ENCODE measurements at places on chromosomes 5 and 9. TPM values are rescaled to one million over a fixed set of nuclear protein-coding genes. Genes with fewer than 3 reads are reported as not detected.

CTSV gene
- 0.18 TPM for total RNA-seq

ZNF169 gene
- 4.0 TPM for total RNA-seq

OR1L1 gene
- total RNA-seq: not detected

IRX4 gene
- not detected for total RNA-seq

PDE8B gene
- total RNA-seq: not detected

SEMA5A gene
- 57.0 TPM for total RNA-seq

GTF3C5 gene
- total RNA-seq: 33.9 TPM

SPATA31E1 gene
- total RNA-seq: not detected

TPRN gene
- total RNA-seq: 8.0 TPM

SLCO6A1 gene
- not detected for total RNA-seq

PCDHGA4 gene
- total RNA-seq: 3.7 TPM

SYNPO gene
- 3.9 TPM for total RNA-seq

TRAF1 gene
- 1.8 TPM for total RNA-seq

SLC6A7 gene
- not detected for total RNA-seq

ARSI gene
- 2.1 TPM for total RNA-seq

SH3PXD2B gene
- total RNA-seq: 46.7 TPM

C6 gene
- 0.27 TPM for total RNA-seq

NEUROG1 gene
- not detected for total RNA-seq

ANKRD34B gene
- not detected for total RNA-seq

IFNE gene
- total RNA-seq: 4.5 TPM

ITGA2 gene
- total RNA-seq: 171 TPM

SPRY4 gene
- total RNA-seq: 1.3 TPM

SH3TC2 gene
- 4.1 TPM for total RNA-seq

EQTN gene
- not detected for total RNA-seq

KLF4 gene
- 16.8 TPM for total RNA-seq
